AG08395 (cell line): ENCODE measurements at places on chromosomes 4 and X.

DNA sequence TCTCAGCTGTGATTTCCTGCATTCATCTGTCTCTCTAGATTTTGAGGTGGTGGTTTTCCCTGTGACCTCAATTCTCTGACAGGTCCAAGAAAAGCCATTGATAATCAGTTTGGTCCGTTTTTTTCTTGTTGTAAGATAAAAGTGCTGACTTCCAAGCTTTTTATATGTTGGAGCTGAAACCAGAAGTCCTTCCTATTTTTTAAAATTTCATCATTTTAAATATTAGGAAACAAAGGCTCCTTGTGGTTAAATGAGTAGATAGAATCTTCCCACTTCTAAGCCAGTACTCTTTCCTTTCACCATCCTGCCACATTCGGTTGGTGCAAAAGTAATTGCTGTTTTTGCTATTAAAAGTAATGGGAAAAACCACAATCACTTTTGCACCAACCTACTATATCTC, 18.3 kb downstream of the RNF175 start:
- DNase-seq = no peak

DNA sequence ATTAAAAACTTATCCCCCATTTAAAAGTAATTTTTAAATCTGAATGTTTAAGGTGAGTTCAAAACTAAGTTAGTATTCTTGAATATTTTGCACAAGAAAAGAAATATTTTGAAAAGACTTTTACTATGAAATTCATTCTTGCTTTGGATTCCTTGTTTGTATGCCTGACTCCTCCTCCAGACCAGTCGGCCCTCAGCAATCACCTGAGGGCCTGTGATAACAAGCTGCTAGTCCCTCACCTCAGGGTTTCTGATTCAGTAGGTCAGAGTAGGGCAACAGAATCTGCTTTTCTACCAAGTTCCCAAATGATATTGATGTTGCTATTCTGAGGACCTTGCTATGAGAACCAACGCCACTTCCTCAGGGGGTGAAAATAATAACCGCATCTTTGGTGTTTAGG, 154.7 kb downstream of the CDS1 start:
- DNase-seq = no peak

DNA sequence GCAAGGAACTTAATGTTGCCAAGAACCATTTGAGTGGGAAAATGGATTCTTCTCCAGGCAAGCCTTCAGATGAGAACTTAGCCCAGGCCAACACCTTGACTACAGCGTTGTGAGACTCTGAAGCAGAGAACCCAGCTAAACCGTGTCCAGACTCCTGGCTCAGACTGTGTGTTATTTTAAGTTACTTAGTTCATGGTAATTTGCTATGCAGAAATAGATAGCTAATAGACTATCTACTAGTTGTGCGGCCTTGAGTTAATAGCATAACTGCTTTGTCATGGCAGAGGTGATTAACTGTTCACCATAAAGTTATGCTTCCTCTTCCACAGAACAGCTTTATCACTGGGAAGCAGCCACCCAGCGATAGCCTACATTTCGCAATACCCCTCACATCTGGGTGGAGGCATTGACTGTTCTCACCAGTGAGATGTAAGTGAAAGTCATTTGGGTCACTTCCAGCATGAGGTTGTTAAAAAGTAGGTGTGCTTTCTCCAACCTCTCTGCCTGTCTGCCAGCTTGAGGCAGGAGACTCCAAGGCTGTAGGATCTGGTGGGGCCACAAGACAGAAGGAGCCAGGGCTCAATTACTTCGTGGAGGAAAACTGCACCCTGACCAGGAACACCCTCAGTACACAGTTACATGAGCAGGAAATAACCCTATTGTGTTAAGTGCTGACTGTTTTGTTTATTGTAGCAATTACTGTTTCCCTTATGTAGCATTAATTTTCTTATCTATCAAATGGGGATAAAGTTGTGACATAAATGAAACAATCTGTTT, 94.2 kb downstream of the GPAT3 start:
- DNase-seq = peak; percentile 55

- DNase-seq = no peak
Observed at GRCh38 chr4:109359040-109359646, 56.7 kb upstream of the COL25A1 start.

- no peak for DNase-seq
Observed at GRCh38 chrX:31280580-31280979, 208.7 kb upstream of the FTHL17 start.

DNA sequence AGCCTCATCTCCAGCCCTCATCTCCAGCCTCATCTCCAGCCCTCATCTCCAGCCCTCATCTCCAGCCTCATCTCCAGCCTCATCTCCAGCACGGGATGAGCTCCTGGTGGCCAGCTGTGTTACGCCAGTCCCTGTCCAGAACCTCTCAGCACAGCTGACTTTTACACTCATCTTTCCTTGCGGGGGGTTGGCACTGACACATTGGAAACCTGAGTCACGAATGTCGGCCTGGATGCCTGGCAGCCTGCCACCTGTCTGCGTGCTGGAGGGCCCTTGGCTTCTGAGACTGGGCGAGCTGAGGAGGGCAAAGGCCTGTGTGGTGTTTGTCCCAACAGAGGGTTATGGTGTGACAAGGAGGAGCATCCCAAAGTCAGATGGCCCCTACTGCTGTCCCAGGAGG, 66.1 kb upstream of the HGFAC start:
- DNase-seq = peak; percentile 91

DNA sequence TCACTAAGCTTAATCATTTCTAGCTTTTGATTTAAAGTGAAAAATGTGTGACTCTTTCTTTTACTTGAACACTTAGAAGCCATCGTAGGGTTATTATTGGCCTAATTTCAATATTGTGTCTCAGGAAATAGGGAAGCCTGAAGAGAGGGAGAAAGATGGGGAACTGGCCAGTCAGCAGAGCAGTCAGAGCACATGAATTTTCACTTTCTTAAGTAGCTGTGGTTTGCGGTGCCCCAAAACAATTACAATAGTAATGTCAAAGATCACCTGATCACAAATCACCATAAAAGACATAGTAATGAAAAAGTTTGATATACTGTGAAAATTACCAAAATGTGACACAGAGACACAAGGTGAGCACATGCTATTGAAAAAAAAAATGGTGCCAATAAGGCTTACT, 45.5 kb downstream of the CENPC start:
- no peak for DNase-seq

- DNase-seq = no peak
Observed at GRCh38 chr4:131408102-131408501, 1741.0 kb upstream of the PCDH10 start.

DNA sequence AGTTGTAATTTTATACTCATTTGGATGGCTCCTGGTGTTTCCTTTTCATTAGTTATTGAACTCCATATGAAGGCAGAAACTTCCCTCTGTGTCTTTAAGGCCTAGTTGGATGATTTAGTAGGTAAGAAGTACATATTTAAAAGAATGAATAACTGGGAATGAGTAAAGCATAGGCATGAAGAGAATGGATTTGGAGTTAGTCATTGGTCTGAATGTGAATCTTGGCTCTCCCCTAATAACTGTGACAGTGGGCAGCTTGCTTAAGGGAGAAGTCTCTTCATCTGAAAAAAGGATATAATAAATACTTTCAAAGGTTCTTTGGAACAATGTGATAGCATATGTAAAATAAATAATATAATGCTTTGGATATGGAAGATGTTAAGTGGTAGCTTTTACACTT, 13.2 kb downstream of the SNX25 start:
- peak; percentile 85 for DNase-seq

- no peak for DNase-seq
Observed at GRCh38 chrX:81238166-81238565, 36.3 kb downstream of the SH3BGRL start.

DNA sequence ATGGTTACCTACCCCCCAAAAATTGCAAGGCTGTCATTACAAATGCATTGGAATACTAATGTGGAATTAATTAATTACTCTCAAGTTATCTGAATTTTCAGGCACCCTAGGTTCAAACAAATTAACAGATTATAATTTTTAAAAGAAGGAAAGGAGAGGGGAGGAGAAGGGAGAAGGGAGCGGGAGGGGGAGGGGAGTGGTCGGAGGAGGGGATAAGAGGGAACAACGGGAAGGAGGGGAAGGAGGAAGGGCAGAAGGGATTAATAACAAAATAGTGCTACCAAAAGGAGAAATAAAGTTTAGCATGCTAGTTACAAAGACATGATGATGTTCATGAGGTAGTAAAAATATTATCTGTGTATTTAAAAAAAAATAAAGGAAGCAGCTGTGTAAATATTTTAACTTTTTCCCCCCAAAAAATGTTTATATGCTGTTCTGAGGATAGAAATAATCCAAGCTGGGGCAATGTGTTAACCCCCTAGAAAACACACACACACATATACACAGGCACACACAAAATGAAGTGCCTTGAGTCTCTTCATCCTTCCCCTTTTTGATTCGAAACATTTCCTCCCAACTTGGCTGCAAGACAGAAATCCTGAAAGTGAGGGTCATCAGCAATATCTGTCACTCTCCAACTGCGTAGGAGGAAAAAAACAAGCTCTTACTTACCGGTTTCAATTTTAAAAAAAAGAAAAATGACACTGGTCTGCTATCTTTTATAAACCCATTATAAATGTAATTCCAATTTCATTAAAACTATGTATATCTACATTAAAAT, 58.8 kb downstream of the PPP3CA start:
- DNase-seq = no peak

GRCh38 chr4:75168548-75168947, 235.6 kb downstream of the PARM1 start:
- no peak for DNase-seq

- DNase-seq = no peak
Observed at GRCh38 chrX:5431823-5432222, 796.8 kb downstream of the NLGN4X start.

DNA sequence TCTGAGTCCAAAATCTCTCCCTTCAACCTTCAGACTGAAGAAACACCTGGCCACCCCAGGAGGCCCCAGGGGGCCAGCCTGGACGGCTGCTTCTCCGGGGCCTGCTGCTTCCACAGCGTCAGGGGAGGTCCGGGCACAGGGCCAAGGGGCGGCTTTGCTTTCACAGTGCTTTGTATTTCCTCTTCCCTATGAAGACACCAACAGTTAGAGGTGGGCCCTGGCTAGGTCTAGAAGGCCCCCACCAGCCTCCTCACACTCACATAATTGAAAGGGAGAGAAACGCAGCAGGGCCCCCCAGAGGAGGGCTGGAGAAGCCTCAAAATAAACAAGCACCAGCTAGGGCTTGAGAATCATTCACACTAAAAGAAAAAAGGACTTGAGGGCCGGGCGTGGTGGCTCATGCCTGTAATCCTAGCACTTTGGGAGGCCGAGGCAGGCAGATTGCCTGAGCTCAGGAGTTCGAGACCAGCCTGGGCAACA, 17.8 kb downstream of the SCD5 start:
- DNase-seq = no peak

DNA sequence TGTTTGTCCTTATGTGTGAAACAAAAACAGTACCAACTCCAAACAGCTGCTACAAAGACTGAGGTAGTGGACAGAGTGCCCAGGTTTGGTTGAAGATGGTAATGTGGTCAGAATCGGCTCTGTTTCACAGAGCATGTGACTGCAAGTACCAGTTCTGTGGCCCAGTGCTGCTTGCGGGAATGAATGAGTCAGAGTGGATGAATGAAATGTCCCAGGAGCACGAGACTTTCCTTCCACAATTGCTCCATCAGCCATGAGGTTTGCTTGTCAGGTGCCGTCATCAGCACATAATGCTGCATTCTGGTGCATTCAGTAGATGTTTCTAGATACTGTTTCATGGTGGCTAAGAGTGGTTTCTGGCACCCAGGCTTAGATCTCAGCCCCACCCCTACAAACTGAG, 84.2 kb downstream of the GPR143 start:
- DNase-seq = peak; percentile 30

DNA sequence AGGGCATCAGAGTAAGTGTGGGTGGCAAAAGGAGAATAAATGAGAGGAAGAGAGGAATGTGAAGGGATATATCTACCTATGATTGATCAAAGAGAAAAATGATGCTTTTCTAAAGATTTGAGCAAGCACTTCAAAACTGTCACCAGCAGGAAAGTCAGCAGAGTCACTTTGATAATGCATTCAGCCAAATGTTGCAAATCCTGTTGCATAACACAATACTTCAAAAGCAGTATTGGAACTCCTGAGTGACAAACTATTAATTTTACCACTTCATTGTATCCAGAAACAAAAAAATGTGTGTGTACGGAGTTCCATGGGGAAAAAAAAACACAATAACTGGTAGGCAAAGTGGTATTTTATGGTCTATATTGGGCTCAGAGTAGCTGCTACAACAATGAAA, 160.3 kb downstream of the EMCN start:
- no peak for DNase-seq

DNA sequence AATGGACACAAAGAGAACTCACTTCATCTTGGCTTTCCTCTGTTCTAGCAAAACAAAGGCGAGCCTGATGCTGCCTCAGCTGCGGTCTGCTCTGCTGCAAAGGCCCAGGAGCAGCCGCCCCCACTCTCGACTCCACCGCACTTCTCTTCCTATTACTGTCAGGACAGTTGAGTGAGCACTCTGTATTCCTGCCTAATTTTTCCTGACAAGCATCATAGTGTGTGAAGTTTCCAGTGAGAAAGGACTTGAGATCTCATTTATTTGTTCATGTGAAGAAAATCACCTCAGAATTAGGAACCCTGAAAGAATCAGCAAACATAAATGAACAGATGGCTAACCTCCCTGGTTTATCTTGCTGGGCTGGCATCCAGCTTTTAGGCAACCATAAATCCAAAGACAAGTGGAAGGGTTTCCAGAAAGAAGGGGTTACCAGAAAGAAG, 15.6 kb downstream of the SCARB2 start:
- peak; percentile 50 for DNase-seq

- DNase-seq = peak; percentile 25
Observed at GRCh38 chr4:128385683-128386304, 98.2 kb upstream of the PGRMC2 start.

DNA sequence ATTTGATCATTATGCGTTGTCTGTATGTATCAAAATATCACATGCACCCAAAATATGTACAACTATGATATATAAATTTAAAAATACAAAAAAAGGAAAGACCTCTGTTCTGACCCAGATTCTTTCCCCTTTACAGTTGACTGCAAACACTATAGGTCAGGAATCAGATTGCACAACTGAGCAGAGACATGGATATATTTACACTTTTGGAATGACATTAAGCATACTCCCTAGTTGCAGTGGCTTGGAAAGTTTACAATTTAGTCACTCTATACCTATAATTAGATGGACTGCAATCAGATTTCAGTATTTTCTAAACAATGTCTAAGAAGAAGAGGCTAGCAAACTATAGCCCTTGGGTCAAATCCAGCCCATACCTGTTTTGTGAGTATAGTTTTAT, 98.5 kb upstream of the INPP4B start:
- no peak for DNase-seq

GRCh38 chrX:153944140-153944799, at the start of gene RENBP:
Gene RENBP (minus strand): TSS chrX:153944643. CDS start chrX:153944610, 33 bp downstream.
- DNase-seq = no peak

DNA sequence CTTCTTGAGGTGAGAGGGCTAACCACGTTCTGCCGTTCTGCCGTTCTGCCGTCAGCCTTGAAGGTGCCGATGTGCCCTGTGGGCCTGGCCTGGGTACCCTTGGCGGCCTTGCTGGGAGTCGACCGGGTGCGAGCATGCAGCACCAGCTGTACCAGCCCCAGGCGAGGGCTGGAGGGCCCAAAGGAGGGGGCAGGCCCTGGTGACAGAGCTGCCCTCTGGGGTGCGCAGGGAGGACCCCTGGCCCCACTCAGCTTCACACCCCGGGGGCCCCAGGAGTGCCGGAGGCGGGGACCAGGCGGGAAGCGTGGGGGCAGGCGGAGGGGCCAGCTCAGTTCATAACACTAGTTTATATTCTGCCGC, 22.1 kb downstream of the UVSSA start:
- no peak for DNase-seq

GRCh38 chr4:70571772-70572171, 20.3 kb upstream of the AMBN start:
- no peak for DNase-seq

- DNase-seq = no peak
Observed at GRCh38 chr4:142572071-142572470, 274.0 kb downstream of the INPP4B start.

- DNase-seq = no peak
Observed at GRCh38 chrX:85977218-85977617, 70.1 kb downstream of the CHM start.
